Kidney glomerular epithelial cell (primary cell): ENCODE measurements at places on chromosomes 4 and X.
A peak's percentile ranks its signal among the peaks of the same experiment; 100 is the strongest.

DNA sequence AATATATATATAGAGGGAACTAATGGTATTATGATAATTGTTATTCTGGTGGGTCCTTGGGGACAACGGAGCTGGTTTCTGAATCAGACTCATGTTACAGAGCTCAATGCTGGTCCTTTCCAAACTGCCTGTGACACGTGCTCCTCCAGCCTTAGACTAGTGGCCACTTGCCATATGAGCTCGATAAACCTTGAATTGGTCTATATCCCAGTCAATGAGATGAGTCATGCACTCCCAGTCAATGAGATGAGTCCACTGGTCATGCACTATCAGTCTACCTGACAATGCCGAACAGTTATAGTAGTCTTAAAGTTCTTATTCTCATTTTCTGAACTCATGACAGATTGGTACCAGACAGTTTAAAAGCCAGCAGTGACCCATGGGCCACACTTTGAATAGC lies 325.2 kb downstream of the LDB2 start:
- peak; percentile 49 for DNase-seq

DNA sequence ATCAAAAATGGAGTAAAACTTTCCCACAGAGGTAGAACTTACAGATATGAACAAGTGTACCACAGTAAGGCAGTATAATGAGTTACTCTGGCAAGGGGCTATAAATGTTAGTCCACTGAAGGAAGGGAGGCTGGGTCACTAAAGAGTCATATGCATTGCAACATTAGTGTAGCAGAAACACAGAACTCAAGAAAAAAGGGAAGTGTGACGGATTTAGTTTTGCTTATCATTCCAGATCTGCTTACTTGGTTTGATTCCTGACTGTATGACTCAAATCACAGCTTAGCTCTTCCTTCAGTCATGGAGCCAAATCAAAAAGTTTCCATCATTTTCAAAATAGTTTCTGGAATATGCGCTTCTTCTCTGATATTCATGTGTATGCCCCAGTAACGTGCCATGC lies 148.7 kb downstream of the FSTL5 start:
- no peak for DNase-seq

DNA sequence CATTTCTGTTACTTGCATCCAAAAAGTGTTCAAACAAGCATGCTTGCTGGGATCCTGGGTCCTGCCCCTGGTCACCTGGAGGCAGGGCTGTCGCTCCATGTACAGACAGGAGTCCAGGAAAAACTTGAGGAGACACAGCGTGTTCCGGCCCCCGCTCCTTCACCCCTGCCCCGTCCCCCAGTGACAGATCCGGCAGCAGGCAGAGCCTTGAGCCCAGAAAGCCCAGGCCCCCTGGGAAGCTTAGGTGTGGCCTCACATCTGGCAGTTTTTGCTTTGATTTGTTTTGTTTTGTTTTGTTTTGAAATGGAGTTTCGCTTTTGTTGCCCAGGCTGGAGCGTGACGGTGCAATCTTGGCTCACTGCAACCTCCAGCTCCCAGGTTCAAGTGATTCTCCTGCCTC lies 67.0 kb downstream of the TRMT44 start:
- no peak for DNase-seq

- DNase-seq, result no peak
Observed at GRCh38 chrX:44927398-44927797, 54.4 kb downstream of the KDM6A start.

DNA sequence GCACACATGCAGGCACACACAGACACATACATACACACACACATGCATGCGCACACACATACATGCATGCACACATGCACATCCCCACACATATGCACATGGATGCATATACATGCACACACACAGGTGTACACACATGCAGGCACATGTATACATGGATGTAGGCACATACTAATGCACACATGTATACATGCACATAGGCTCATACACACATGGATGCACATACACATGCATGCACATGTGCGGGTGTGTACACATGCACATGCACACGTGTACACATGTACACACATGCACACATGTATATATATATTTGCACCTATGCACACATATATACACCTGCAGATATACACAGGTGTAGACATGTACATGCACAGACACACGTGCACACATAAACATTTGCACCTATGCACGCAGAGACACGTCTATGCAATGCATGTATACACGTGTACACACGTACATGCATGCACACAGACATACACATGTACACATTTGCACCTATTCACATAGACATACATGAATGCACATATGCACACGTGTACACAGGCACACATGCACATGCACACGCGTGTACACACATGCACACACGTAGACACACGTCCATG lies 4.0 kb downstream of the PLCXD1 start:
- DNase-seq, result no peak

DNA sequence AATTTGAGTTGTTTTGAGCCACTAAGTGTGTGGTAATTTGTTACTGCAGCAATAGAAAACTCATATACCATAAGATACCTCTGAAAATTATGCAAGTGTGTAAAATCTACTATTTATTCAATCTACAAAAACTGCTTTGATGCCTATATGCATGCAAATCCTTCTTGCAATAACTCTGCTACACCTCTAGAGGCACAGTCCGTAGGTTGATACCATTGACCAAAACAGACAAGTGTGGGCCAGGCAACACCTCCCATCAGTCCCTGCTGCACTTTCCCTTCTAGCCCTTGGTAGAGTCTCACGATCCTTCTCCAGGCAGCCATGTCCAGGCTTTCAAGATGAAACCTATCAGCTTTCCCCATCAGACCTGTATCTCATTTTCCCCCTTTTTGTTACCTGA lies 48.8 kb upstream of the FAM9A start:
- no peak for DNase-seq

DNA sequence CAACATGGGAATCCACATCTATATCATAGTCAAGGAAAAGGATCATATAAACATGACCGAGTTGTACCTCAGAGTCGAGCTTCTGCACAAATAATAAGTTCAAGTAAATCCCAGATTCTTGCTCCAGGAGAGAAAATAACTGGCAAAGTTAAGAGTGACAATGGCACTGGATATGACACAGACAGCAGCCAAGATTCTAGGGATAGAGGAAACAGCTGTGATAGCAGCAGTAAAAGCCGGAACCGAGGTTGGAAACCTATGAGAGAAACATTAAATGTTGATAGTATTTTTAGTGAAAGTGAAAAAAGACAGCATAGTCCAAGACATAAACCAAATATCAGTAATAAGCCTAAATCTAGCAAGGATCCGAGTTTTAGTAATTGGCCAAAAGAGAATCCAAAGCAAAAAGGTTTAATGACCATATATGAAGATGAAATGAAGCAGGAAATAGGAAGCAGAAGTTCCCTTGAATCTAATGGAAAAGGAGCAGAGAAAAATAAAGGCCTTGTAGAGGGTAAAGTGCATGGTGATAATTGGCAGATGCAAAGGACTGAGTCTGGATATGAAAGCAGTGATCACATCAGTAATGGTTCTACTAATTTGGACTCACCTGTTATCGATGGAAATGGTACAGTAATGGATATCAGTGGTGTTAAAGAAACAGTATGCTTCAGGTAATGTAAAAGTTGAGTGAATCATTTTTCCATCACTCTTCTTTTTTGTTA lies 50.4 kb downstream of the FABP2 start:
- DNase-seq, result no peak

DNA sequence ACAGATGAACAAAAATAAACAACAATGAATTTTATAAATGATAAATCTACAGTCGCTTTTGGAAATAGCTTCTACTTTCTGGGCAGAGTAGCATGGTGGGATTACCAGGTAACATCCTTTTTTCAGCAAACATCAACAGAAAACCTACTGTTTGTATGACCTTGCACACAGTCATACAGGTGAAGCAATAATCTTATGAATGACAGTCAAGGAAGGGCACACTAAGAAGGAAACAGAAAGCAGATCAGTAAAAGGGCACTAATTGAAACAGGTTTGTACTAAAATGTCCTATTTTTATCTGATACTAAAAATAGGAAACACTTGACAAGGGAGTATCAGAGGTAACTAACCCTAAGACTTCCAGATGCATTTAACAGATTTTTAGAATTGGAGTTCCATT lies 108.9 kb downstream of the DLG3 start:
- no peak for DNase-seq

DNA sequence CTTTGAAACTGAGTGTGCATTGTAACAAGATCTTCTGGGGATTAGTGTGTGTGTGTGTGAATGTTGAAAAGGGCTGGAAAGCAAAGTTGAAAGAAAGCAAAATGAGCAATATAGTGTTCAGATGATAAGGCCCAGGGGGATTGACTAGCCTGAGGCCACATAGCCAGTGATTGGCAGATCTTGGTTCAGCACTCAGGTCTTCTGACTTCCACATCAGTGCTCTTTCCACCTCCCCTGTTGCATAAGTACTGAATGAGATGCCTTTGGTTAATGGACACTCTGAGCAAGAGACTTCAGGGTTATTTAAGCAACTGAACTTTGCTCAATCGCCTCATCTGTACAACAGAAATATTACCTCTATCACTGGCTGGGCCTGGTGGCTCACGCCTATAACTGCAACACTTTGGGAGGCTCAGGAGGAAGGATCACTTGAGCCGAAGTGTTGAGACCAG lies 120.4 kb downstream of the TMEM164 start:
- DNase-seq, result no peak

DNA sequence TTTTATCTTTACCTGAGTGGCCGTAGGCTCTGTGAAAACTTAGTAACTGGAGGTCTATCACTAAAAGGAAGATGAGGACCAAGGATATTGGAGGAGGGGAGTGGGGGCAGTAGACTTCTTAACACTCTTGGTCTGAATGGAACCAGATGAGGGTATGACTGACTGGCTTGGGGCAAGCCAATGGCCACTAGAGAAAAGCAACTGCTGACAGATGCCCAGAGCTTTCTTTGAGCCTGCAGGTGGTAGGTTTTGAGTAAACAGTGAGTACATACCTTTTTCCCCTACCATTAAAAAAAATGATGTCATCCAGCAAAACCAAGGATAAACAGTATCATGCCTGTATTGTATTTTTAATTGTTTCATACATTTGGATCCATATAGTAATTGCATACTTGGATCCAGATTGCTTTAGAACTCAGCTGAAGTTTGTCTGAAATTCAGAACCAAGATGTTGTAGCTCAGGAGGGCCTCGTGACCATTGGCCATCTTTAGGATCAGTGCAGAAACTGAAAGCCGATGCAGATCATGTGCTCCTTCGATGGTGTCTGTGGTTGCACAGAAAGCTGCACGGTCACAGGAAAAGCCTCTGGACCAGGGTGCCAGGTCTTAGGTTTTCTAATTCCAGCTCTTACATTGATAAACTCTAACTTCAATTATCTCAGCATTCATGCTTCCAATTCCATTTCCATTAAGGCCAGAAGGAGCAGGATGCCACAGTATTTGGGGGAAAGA lies 131.0 kb downstream of the PDGFRA start:
- DNase-seq, result no peak

- peak; percentile 49 for DNase-seq
Observed at GRCh38 chrX:40945361-40945713, 139.9 kb upstream of the USP9X start.

- no peak for DNase-seq
Observed at GRCh38 chr4:7383266-7383665, 51.5 kb downstream of the PSAPL1 start.

GRCh38 chrX:108001218-108001814 lies 19.1 kb upstream of the TEX13B start:
- no peak for DNase-seq

GRCh38 chrX:39946822-39947221 lies 150.9 kb downstream of the BCOR start:
- peak; percentile 14 for DNase-seq

GRCh38 chrX:78168065-78168464 lies 28.6 kb upstream of the TAF9B start:
- DNase-seq, result no peak

GRCh38 chr4:62434921-62435320 lies 1234.8 kb downstream of the ADGRL3 start:
- no peak for DNase-seq

DNA sequence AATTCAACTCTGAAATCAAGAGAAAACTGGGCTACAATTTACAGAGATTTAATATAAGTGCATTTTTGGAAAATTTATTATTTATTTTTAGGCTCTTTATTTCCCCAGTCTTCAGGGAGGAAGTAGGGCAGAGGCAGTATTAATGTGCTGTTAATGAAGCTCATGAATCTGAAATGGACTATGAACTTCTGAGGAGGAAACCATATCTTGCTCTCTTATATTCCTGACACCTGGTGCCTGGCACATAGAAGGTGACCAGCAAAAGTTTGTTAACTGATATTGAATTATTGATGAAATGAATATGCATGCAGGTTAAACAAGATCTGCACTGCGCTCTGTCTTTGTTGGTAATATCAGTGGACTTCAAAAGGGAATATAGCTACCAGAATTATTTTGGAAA lies 55.1 kb downstream of the UGT8 start:
- no peak for DNase-seq

GRCh38 chr4:118997601-118998000 lies 108.9 kb downstream of the SYNPO2 start:
- DNase-seq, result no peak

- DNase-seq, result no peak
Observed at GRCh38 chr4:85127653-85128052, 161.2 kb upstream of the WDFY3 start.

DNA sequence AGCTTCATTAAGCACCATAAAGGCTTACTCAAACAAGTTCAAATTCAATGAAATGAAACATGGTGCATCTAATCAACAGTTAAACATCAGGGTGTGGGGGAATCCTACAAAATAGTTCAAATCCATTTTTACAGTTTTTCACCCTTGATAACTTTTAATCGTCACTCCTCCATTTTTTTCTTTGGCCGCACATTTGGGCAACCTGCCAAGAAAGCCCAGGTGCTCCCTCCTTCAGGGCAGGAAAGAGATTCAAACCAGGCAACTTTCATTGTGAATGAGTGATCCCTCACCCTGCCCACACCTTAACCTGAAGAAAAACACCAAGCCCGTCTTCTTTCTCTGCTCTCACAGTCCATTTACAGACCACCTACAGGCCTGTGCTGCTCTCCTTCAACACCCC lies 24.9 kb downstream of the TRIM61 start:
- DNase-seq, result no peak

- no peak for DNase-seq
Observed at GRCh38 chr4:28488021-28488420, 1627.4 kb downstream of the STIM2 start.
